ENCODE measurements at places on chromosomes 2 and 18.
A peak's percentile ranks its signal among the peaks of the same experiment; 100 is the strongest.

- DNase-seq: peak; percentile 60
Measured at GRCh38 chr2:181656450-181657291, at the start of gene CERKL. Gene CERKL (minus strand): TSS chr2:181657105. CDS start chr2:181657006, 99 bp downstream.

DNA sequence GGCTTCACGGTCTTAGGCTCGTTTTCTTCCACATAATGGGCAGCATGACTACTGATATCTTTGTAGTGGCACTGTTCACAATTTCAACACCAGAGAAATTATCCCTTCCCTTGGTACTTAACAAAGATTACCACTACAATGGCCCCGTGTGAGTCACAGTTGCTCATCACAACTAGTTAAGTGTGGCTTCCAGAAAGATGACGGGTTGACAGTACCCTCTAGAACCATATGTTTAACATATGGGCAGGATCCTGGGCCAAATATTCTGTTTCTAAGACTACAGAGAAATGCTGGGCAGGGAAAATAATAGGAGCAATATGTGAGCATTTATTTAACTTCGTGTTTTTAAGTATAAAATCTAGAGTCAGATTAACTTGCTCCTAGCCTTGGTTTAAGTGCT, 780.1 kb upstream of the LINC00305 start:
- DNase-seq: no peak

- no peak for DNase-seq
Measured at GRCh38 chr2:12979066-12979465, 262.3 kb downstream of the TRIB2 start.

DNA sequence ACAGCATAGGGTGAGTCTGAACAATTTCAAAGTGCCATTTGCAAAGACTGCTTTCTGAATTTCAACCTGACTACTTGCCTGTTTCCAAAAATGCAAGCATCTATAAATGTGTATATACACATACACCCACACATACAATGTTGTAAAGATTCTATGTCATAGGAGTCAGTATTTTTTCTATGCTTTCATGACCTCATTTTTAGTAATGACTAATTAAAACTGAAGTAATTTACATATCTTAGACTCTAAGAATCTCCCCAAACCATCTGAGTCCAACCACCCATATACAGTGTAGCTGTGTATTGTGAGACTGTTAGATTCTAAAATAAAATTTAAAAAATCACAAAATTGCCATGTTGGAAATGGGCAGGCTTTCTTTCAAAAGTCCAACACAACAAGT, 162.0 kb upstream of the STK17B start:
- DNase-seq: no peak

GRCh38 chr2:28934769-28935168, 40.3 kb downstream of the WDR43 start:
- no peak for DNase-seq

DNA sequence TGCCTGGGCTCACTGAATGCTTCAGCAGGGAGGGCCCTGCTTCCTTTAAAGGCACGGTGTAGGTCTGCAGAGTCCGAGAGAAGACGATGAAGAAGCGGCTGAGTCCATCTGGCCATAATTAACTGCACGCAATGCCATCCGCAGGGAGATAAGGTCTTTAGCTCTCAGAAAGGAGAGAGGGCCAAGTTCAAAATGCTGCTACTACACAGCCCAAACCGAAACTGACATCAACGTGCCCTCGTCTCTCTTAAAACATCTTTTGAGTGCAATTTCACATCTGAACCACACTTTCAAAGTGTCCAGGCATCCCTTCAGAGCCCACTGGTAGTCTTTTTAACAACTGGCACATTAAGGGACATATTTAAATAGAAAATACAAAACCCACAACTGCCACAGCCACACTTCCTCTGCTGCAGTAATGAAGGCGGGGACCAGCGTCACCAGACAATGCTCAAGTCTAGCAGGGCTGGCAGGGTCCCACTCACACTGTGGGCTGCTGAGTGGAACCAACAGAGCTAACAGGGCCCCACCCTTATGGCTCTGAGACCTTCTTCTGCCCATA, 35.8 kb downstream of the ST3GAL5 start:
- no peak for DNase-seq

GRCh38 chr2:36455011-36455410, 99.4 kb downstream of the CRIM1 start:
- no peak for DNase-seq

DNA sequence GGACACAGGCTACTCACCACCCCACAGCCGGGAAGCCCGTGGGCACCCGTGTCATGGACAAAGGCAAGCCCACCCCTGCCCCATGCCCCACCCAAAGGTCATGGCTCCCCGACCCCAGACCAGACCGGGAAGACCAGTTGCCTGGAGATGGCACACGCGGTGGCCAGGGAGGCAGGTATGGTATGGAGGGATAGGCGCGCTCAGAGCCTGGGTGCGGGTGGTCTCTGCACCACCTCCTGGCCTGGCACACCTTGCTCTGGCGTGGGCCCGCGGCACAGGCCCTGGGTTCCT, 51.2 kb downstream of the BIN1 start:
- DNase-seq: no peak

DNA sequence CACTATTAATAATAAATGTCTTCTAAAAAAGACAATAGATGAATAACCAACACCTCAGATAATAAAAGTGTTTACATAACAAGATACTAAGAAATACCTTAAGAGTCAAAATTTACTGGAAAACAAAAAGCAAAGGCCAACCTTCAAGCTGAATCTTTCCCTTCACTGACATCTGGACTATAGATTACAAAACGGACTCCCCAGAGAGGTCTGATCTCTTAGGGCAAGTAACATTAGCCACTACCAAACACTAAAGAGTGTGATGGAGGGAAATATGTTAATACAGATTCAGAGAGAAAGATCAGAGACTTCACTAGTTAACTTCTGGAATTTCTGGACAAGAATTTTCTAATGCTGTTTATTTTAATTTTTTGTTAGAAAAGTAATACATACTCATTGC, 13.9 kb downstream of the CLASP1 start:
- DNase-seq: no peak

GRCh38 chr2:193496786-193497185, 1302.1 kb upstream of the TMEFF2 start:
- no peak for DNase-seq

GRCh38 chr2:36566887-36567286, 31.1 kb downstream of the FEZ2 start:
- no peak for DNase-seq

- no peak for DNase-seq
Measured at GRCh38 chr2:114218383-114218782, 224.1 kb upstream of the DPP10 start.

- DNase-seq: no peak
Measured at GRCh38 chr2:231017231-231017598, 20.1 kb upstream of the C2orf72 start.

- peak; percentile 6 for DNase-seq
Measured at GRCh38 chr2:179965291-179966258, 41.5 kb downstream of the CWC22 start.

- DNase-seq: no peak
Measured at GRCh38 chr2:36360834-36361233, 5.3 kb downstream of the CRIM1 start.

DNA sequence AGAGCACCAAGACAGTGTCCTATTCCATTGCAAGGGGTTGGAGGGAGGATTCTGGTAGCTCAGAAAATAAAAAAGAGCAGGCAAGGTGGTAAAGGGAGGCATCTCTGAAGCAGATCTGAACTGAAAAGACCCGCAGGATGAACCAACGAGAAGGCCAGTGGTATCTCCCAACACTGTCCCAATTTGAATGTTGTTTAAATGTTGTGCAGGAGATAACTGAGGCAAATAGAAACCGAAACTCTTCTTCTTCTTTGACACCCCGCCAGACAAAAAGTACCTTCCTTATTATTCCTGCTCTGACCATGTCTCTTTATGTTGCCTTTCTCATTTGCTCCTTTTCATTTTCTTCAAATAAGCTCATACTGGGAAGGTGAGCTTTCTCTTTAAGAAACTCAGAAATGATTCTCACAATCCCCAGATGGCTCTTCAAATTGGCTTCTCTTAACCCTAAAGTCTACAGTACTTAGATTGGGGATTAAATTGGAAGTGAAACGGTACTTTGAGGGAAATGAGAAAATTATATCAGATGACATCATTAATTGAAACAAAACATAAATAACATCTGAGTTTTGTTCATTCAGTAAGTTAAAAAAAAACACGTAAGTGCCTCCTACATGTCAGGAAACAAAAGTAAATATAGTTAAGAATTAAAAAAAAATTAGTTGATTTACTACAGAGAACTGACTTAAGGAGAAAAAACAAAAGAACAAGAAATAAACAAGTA, 143.6 kb downstream of the WDPCP start:
- DNase-seq: no peak

Measured in cardiac muscle cell (in vitro differentiated cells and primary cell).